Activated CD4-positive, alpha-beta T cell treated with anti-CD3 and anti-CD28 coated beads, Interleukin-2, amount 50 U/mL, for 4 hours (primary cell): ENCODE measurements at places on chromosomes 6 and 20.

DNA sequence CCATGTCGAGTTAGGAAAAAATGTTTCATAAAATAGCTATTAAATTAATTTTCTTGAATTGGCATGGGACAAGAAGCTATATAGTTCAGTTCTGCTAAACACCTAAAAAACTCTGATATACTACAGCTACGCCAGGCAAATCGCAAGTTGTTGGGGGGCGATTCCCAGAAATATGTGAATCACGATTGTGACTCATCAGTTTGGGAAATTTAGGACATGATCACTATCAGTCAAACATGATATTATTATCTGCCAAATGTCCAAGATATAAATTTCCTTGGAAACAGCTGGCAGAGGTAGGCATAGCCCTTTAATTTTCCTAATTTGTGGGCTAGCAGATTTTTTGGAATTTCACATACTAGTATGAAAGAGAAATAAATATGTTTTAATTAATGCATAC is 123.6 kb downstream of the ATXN1 start:
- DNase-seq, result no peak

DNA sequence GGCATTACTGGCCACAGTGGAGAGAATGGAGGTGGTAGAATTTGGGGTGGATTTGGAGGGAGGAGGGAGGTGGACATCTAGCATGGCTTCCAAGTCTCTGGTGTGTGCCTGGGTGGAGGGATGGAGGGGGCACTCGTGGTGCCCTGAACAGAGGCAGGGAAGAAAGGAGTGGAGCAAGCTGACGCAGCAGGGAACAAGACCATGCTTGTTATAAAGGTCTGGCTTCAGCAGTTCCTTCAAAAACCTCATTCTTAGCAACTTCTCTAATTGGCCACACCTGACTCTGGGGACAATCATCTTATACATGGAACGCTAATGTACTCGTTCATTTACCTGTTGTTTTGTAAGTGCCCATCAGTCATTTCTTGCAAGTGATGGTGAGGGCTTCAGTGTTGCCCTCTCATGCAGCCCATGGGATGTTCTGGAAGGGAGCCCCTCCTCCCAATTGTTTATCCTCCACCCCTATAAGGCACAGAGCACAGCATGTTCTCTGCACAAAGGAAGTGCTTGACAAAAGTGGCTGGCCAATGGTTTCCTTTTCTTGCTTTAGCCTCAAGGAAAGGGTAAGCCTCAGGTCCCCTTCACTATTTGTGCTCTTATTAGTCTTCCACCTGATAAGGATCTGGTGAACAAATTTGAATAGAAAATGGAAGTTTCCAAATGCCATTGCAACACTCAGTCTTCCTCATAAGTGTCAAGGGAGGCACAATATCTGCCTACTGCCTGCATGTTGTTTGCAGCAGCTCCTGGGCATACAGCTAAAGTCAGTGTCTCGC is 39.3 kb downstream of the GFOD1 start:
- no peak for DNase-seq

GRCh38 chr6:18347021-18347577 is 40.1 kb upstream of the RNF144B start:
- DNase-seq, result no peak

- no peak for DNase-seq
Observed at GRCh38 chr6:37339741-37340638, 13.8 kb upstream of the RNF8 start.

DNA sequence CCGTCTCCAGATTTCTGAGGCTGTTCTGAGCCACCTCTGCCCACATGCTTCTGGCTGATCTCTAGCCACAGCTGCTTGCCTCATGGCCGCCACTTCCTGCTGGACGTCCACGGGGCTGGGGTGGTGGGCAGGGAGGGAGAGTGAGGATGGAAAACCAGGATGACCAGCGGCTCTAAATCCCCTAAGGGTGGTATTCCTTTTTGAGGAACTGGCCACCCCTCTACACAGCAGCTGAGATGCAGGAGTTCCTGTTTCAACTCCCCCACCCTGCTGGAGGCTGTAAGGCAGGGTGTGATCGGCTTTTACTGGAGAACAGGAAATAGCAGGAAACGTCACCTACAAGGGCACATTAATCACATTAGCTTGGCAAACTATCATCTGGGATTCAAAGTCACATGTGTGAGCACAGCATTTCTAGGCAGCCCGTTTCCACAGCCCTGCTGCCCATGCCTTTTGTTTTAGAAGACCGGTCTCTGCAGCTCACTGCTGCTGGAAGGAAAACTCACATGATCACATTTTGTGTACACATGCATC is 181.6 kb upstream of the ECI2 start:
- no peak for DNase-seq

GRCh38 chr20:48538856-48539255 is 288.9 kb downstream of the PREX1 start:
- no peak for DNase-seq

DNA sequence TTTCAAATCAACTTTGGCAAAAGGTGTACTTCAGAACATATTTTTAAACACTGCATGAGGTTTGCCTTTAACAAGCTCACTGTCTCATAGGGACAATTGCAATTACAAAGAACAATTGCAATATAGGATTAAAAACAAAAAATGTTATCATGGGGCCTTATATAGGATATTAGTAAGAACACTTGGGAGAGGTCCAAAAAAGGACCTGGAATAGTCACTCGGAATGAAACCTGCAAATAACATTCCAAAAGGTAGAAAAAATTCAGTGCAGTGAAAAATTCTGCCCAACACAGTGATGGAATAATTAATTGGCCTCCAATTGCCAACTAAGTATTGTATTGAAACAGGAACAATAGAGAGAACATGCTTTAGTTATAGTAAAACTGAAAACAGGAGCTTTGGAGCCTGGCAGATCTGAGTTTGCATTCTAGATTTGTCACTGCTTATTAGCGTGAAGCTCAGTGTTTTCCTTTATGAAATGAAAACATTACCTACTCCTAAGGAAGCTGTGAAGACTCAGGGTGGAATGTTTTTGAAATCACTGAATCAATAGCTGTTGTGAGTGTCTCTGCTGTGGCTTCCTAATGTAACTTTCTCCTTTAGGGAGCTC is 172.6 kb upstream of the BMP5 start:
- no peak for DNase-seq

DNA sequence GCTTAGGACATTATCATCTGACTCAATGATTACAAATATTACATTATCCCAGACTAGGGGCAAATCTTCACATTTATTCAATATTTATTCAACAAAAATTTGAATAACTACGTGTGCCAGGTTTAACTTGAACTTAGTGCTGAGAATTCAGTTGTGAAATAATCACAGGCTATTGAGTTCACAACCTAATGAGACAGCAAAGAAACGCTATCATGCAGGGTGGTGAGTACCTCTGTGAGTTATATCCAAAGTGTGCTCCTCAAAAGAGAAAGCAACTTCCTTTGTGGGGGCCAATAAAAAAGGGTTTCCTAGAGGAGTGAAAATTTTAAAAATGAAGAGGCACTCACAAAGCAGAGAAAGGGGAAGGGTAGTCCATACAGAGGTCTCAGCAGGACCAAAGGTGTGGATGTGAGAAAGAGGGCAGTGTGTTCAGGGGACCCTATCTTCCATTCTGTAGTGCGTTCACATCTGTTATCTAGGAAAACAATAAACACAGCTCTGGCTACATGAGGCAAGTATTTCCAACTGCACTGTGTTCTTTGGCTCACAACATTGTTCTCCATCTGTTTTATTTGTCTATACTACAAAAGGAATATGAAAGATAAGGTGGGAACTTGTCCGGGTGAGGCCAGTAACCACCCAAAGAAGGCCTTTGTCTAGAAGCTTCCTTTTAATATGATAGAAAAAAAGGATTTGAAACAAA is 155.4 kb upstream of the MARCKS start:
- no peak for DNase-seq

DNA sequence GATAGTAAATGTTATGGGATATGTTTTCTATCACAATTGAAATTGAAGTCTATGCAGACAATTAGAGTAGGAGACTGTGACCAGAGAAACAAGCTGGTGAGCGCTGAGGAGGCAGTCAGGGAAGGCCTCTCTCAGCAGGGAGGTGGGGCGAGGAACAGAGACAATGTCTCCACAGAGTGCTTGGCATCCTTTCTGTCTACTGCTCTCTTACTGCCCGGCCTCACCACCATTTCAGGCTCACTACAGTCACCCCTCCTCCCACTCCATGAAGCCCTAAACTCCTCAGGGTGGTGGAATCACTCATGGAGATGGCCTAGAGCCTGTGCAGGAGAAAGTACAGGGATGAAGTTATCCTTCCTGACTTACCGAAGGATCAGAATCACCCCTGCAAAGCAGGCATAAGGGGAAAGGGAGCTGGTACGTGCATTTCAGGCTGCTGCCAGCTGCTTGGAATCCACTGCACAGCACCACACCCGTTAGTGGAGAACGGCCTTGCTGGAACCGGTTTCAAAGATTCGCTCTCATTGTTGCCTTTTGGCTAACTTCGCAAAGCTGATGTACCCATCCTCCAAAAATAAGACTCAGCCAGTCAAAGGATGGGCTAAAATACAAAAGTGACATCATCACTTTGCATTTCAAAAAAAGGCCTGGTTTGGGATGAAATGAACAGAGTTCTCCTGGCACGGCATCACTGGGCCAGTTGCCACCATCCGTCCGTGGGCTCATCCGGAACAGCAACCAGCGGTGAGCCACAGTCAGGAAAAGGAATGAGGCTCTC is 67.3 kb downstream of the SLC22A23 start:
- DNase-seq, result no peak

- DNase-seq, result no peak
Observed at GRCh38 chr6:139483079-139483478, 108.6 kb upstream of the CITED2 start.

- DNase-seq, result no peak
Observed at GRCh38 chr6:63121166-63121565, 90.1 kb upstream of the FKBP1C start.

DNA sequence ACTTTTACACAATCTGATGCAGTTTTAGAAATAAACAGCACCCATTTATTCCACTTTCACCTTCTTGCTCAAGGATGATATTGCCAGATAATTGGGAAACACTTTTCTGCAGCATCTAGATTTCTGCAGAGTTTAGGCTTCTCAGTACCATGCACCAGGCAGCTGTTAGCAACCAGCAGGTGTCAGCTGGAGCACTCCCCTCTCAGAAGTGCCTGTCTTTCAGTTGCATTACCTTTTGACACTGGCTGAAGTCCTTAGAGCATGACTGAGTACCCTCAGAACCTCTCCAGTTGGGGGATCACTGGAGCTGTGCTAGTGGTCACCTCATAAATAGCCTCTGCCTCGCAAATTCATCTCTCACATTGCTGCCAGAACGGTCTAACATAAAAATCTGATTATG is 91.2 kb downstream of the DNAH8 start:
- DNase-seq, result no peak

GRCh38 chr20:45179166-45179565 is 4.5 kb downstream of the PI3 start:
- DNase-seq, result no peak

- DNase-seq, result no peak
Observed at GRCh38 chr20:46229478-46230105, 78.7 kb downstream of the CDH22 start.

DNA sequence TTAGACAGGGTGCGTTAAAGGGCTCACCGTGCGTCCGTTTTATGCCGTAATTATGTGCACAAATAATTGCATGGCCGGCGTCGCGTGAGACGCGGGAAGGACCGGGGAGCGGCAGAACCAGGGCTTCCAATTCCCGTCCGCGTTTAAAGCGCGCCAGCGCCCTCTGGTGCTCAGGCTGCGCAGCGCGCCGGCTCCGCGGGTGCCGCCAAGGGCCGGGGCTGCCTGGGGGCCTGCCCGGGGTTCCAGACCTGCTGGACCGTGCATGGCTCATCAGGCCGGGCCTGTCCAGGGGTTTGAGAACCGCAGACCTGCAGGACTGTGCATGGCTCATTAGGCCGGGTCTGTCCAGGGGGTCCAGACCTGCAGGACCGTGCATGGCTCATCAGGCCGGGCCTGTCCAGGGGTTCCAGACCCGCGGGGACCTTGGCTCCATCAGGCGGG is 369.0 kb downstream of the THBS2 start:
- peak; percentile 58 for DNase-seq

DNA sequence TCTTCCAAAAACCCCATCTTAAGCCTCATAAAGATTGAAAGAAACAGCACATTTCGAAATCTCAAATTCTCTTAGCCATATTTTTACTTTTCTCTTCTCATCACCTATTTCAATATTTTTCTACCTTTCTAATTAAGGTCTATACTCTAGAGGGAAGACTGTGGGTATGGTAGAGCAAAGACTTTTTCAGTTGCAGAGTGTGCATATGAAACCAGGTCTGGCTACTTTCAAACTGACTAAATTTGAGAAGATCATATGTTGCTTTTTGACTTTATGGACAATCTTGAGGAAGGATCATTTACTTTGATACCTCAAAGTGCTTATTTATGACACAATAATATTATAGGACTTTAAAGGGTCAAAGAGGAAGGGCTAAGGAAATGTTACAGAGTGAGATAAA is 20.7 kb downstream of the FILIP1 start:
- DNase-seq, result no peak

GRCh38 chr20:14916360-14916920 is 579.0 kb upstream of the FLRT3 start:
- DNase-seq, result no peak

- no peak for DNase-seq
Observed at GRCh38 chr6:14584450-14584849, 466.9 kb downstream of the CD83 start.

- DNase-seq, result no peak
Observed at GRCh38 chr20:23622839-23623343, 14.9 kb downstream of the CST3 start.

DNA sequence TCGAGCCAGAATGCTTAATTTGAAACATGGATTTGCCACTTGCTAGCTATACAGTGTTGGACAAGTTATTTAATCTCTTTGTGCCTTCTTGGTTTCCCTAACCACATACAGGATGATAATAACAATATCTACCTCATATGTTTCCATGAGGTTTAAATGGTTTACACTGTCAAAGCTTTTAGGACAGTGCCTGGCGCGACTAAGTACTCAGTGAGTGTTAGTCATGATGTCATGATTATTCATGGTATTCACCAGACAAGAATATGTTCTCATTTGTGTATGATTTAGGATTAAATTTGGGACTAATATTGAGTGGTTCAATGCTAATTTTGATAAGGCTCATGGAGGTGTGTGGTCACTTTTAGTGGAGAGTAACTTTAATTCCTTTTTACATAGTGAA is 167.4 kb downstream of the EYA4 start:
- DNase-seq, result no peak

DNA sequence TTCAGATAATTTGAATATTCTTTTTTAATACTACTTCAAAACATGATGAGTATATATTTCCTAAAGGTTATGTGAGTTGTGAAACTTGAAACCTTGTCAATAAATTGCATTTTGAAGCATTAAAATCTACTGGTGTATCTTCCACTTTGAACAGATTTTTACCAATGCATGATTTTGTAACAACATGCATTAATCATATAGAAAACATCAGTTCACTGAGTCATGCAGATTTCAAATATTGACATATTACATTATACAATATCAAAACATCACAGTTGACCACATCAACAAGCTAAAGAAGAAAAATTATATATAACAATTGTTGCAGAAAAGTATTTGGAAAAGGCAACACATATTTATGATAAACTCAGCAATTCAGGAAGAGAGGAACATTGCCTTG is 158.1 kb downstream of the WDR27 start:
- DNase-seq, result no peak
